Esophagus muscularis mucosa (tissue), 4 donors: ENCODE measurements at places on chromosomes 6 and 20. TPM values are rescaled to one million over a fixed set of nuclear protein-coding genes. Genes with fewer than 3 reads are reported as not detected.

The TXLNB gene
- 2.3 TPM for total RNA-seq

The KCNK16 gene
- total RNA-seq, result not detected

The LINC00237 gene
- not detected for total RNA-seq

The SEL1L2 gene
- not detected for total RNA-seq

The SLC52A3 gene
- total RNA-seq, result 1.7 TPM

The PHACTR1 gene
- total RNA-seq, result 0.83 TPM

The ADTRP gene
- 0.92 TPM for total RNA-seq

DNA sequence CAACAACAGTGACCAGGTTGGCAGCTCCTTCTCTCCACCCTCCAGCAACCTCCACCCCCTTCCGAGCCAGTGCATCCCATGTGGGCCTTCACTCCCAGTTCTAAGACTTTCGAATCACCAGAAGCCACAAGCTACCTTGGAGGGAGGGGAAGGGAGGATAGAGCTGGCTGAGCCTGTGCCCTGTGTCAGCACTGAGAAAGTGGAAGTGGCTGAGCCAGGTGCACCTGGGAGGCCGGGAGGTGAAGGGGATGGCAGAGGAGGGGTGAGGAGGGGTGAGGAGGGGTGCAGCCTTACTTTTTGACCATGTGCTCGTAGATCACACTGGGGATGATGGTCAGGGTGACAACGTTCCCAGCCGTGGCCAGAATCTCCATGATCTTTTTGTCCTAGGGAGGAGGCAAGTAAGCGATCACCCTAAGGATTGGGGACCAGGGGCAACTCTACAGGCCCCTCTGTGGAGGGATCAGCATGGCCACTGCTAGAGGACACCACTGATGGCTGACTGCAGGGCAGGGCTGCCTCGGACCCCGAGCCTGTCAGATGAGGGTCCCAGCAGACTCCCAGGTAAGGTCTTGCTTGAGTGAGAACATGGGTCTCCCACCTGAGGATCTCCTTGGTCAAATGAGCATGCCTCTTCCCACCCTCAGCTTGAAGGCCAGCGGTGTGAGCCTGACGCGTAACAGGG lies 18.3 kb downstream of the SDCBP2 start:
- no peak overlapping the region for H3K27ac ChIP-seq
- no peaks in the 10 kb centered on the region for H3K27me3 ChIP-seq
- peaks cover 23% of the 10 kb centered on the region for H3K36me3 ChIP-seq
- no peak for DNase-seq

GRCh38 chr6:112365952-112366351 lies 18.8 kb downstream of the RFPL4B start:
- peaks cover 20% of the 10 kb centered on the region for H3K27me3 ChIP-seq
- H3K36me3 ChIP-seq, result no peaks in the 10 kb centered on the region
- no peaks in the 10 kb centered on the region for H3K4me1 ChIP-seq
- no peak for DNase-seq

GRCh38 chr20:1803061-1803931 lies 91.9 kb upstream of the SIRPA start:
- no peak for DNase-seq
- H3K36me3 ChIP-seq, result no peaks in the 10 kb centered on the region

DNA sequence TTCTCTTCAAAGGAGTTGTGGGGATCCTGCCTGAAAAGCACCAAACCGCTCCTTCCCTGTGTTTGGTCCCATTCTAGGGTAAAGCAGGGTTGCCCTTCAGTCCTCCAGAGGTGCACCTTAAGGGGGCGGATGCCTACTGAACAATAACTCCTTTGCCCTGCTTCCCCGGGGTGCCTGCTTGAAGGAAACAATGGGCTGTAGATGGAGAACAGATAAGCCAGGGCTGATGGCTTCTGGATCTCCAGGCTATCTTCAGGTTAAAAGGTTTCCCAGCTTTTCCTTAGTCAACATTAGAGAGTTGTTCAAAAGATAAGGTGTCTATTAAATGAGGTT lies 5.4 kb upstream of the PRDM1 start:
- no peak overlapping the region for H3K27ac ChIP-seq
- no peak overlapping the region for H3K4me3 ChIP-seq
- no peaks in the 10 kb centered on the region for H3K27me3 ChIP-seq
- peaks cover 1% of the 10 kb centered on the region for H3K4me1 ChIP-seq
- peak; percentile 47 for DNase-seq

DNA sequence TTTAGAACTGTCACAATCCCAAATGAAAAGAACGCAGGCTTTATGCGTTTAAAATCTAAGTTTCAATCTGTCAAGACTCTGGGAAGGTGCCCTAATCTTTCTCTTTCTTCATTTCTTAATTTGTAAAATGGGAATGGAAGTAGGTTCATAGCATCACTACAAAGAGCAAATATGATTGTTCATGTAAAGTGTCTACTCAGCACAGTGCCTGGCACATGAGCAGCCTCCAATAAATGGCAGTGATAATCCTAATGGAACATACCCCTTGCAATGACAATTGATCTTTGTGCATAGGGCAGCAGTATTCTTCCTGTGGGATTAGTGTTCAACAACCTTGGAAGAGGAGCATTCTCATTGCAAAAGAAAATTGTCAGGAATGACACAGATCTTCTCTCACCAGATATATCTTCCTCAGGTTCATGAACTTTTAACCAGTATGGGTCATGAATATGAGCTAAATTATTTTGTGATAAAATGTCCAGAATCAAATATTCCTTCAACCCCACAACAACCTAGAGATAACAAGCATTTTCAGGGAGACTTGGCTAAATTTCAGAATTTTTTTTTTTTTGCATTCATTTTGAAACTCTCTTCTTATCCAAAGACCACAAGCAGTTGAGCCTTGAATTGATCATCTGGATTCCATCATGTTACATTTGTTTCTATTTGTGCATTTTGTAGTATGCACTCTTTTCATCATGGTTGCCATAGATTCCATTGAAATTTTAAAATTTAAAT lies 149.1 kb downstream of the TBX18 start:
- no peak for DNase-seq
- H3K4me1 ChIP-seq, result no peaks in the 10 kb centered on the region
- H3K36me3 ChIP-seq, result no peaks in the 10 kb centered on the region
- no peaks in the 10 kb centered on the region for H3K27me3 ChIP-seq

DNA sequence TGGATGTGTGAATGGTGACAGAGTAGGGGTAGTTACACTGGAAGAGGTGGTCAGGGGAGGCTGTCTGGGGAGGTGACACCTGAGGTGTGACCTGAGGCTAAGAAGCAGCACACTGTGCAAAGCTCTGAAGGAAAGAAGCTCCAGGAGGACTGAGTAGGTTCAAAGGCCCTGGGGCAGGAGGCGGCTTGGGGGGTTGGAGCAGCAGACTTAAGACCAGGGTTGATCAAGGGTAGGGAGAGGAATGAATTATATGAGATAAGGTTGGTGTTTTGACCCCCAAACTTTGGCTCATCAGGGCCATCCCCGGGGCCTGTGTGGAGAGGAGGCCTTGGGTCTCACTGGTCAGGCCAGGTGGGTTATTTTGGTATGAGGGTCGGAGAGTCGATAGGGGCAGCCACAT lies 166.1 kb downstream of the GRM4 start:
- no peaks in the 10 kb centered on the region for H3K36me3 ChIP-seq
- no peak overlapping the region for H3K27ac ChIP-seq
- DNase-seq, result no peak
- peaks cover 8% of the 10 kb centered on the region for H3K27me3 ChIP-seq

GRCh38 chr20:16608277-16608650 lies 35.0 kb upstream of the KIF16B start:
- no peaks in the 10 kb centered on the region for H3K36me3 ChIP-seq
- DNase-seq, result no peak
- H3K4me3 ChIP-seq, result no peak overlapping the region
- no peaks in the 10 kb centered on the region for H3K4me1 ChIP-seq

- no peak for DNase-seq
- peak overlapping the region; percentile 83 for H3K4me3 ChIP-seq
- peaks cover 45% of the 10 kb centered on the region for H3K36me3 ChIP-seq
- peak overlapping the region; percentile 70 for H3K27ac ChIP-seq
- H3K4me1 ChIP-seq, result peaks cover 46% of the 10 kb centered on the region
These were observed 783 bp downstream of the LRRC73 start for GRCh38 chr6:43509142-43509983.

DNA sequence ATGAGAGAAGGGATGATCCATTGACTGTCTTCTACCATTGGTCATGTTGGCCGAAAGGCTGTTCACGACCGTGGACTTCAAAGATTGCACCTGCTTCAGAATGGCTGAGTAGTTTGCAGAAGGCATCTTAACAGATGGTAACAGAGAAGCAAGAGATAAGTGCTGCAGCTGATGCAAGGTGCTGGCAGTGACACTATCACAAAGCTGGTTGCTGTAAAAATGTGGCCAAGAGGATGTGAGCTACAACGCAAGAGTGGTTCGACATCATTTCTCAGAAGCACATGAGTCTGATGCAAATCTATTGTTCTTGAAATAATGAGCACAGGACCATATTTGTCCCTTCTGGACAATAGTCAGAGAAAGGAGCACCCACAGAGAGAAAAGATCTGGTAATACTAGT lies 27.0 kb upstream of the ANKEF1 start:
- DNase-seq, result no peak
- no peaks in the 10 kb centered on the region for H3K36me3 ChIP-seq
- no peaks in the 10 kb centered on the region for H3K4me1 ChIP-seq
- no peak overlapping the region for H3K4me3 ChIP-seq

DNA sequence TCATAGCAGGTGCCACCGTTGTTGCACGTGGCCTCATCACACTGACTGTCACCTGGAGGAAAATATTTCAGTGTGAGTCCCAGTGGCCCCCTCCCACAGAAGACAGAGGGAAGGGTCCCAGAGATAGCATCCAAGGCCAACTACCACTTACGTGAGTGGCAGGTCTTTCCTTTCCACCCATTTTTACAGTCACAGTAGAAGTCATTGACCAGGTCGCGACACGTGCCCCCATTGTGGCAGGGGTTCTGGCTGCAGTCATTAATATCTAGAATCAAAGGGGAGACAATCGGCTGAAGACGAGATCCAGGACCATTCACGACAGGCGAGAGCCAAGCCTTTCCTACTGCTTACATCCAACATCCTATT lies 28.6 kb downstream of the JAG1 start:
- no peak for DNase-seq
- H3K4me1 ChIP-seq, result peaks cover 1% of the 10 kb centered on the region
- H3K27me3 ChIP-seq, result no peaks in the 10 kb centered on the region
- no peak overlapping the region for H3K4me3 ChIP-seq

GRCh38 chr20:18585134-18585533 lies 2.7 kb upstream of the DTD1 start:
- peaks cover 15% of the 10 kb centered on the region for H3K4me1 ChIP-seq
- no peaks in the 10 kb centered on the region for H3K36me3 ChIP-seq
- no peak for DNase-seq
- no peaks in the 10 kb centered on the region for H3K27me3 ChIP-seq
- H3K27ac ChIP-seq, result no peak overlapping the region

DNA sequence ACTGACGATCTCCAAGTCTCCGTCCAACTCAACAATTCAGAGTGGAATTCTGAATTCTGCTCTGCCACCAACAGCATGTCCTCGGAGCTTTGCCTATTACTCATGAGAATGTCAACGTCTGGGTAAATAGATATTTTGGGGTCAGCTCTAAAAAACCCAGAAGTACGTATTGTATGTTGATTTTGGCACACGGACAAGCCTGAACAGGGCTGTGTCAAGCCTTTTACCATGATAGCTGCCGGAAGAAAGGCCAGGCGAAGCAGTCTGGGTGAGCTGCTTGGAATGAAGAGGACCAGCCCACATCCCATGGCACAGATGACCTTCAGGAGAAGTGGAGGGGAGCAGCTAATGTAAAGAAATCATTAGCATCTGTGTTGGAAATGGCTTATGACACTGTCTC lies 88.0 kb upstream of the JAG1 start:
- H3K27ac ChIP-seq, result no peak overlapping the region
- H3K27me3 ChIP-seq, result no peaks in the 10 kb centered on the region
- H3K36me3 ChIP-seq, result no peaks in the 10 kb centered on the region
- DNase-seq, result no peak
- no peaks in the 10 kb centered on the region for H3K4me1 ChIP-seq

DNA sequence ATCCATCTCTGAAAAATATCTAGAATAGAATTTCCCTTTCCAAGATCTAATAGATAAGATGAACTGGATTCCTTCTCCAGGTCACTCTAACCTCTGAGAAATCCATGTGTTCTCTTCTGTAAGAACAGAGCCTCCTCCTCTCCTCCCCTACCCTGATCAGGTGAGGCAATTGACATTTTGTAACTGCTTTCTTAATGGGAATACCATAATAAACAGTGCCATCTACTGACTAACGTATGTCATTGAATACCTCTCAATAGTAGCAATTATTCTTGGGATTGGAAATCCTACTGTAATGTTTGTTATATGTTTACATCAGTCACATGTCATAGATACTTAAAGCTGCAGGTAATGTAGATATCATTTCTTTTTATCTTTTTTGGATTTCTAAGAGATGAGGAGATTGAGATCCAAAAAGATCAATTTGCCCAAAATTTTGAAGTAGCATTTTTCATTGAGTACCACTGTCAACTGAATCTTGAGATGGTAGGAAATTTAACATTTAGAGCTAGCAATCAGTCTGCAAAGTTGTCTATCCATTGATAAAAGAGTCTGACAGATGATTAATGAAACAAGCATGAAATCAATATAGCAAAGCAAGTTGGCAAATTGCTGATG lies 365.8 kb upstream of the HSF2 start:
- H3K27me3 ChIP-seq, result no peaks in the 10 kb centered on the region
- DNase-seq, result no peak

DNA sequence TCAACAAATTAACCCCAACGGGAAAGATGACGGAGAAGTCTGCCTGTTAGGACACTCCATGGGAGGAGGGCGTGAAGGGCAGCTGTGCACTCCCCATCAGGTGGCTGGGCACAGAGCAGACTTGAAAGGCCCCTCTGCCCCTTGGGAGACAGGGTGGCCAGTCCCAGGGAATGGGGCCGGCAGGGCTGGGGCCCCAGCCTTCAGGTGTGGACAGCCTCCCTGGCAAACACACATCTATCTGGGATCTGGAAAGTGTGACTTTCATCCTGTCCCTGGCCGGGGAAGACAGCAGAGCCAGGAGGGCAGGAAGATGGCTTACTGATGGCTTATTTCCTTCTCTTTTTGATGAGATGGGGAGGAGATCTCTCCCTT lies 4.5 kb upstream of the FRMD1 start:
- no peak overlapping the region for H3K4me3 ChIP-seq
- no peak for DNase-seq
- no peaks in the 10 kb centered on the region for H3K27me3 ChIP-seq
- no peaks in the 10 kb centered on the region for H3K36me3 ChIP-seq

DNA sequence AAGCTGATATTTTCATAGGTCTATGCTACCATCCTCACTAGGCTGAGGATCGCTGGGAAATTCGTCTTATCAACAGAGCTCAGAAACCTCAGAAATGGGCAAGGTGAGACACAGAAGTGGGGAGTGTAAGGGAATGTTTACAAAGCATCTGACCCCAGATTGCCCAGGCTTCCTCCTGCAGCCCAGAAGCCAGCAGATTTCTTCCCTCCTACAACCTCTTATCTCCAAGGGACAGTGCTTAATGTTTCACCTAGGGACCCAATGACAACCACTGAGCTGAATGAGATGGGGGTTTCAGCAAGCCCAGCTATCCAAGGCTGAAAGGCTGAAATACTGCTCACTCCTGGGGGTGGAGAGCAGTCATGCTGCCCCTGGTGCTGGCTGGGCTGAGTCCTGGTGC lies 52.4 kb upstream of the TBC1D7 start:
- H3K36me3 ChIP-seq, result no peaks in the 10 kb centered on the region
- H3K4me3 ChIP-seq, result no peak overlapping the region
- H3K27me3 ChIP-seq, result no peaks in the 10 kb centered on the region
- no peak overlapping the region for H3K27ac ChIP-seq
- peaks cover 26% of the 10 kb centered on the region for H3K4me1 ChIP-seq
